Vagina (tissue), 2 donors: ENCODE measurements at places on chromosomes 1 and 21.

DNA sequence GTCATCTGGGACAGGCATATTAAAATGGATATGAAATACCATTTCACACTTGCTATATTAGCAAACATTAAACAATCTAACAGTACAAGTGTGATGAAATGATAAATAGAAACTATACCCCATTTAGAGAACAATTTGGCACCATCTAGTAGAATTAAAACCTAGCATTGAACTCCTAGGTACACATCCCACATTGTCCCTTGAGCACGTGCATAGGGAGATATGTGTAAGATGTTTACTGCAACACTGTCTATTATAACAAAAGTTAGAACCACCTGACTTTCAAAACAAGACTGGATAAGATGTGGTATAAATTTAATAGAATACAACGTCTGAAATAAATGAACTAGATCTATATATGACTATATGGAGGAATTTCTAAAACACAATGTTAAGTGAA, 3.8 kb downstream of the SLC22A15 start:
- peaks cover 15% of the 10 kb centered on the region for H3K4me1 ChIP-seq
- H3K27me3 ChIP-seq, result no peaks in the 10 kb centered on the region
- no peak overlapping the region for H3K27ac ChIP-seq
- H3K4me3 ChIP-seq, result no peak overlapping the region
- no peaks in the 10 kb centered on the region for H3K36me3 ChIP-seq

GRCh38 chr21:25732091-25732760, 2.5 kb downstream of the ATP5PF start:
- no peak for DNase-seq
- no peak overlapping the region for H3K27ac ChIP-seq
- H3K4me1 ChIP-seq, result peaks cover 35% of the 10 kb centered on the region
- H3K4me3 ChIP-seq, result no peak overlapping the region
- H3K27me3 ChIP-seq, result no peaks in the 10 kb centered on the region

GRCh38 chr1:33294071-33295010, 26.6 kb downstream of the A3GALT2 start:
- H3K4me1 ChIP-seq, result peaks cover 30% of the 10 kb centered on the region
- DNase-seq, result no peak
- H3K4me3 ChIP-seq, result no peak overlapping the region
- no peak overlapping the region for H3K27ac ChIP-seq
- H3K36me3 ChIP-seq, result no peaks in the 10 kb centered on the region

- no peak overlapping the region for H3K27ac ChIP-seq
- peaks cover 5% of the 10 kb centered on the region for H3K4me1 ChIP-seq
- no peak overlapping the region for H3K4me3 ChIP-seq
Observed at GRCh38 chr21:43211072-43211759, 42.4 kb downstream of the CRYAA start.

DNA sequence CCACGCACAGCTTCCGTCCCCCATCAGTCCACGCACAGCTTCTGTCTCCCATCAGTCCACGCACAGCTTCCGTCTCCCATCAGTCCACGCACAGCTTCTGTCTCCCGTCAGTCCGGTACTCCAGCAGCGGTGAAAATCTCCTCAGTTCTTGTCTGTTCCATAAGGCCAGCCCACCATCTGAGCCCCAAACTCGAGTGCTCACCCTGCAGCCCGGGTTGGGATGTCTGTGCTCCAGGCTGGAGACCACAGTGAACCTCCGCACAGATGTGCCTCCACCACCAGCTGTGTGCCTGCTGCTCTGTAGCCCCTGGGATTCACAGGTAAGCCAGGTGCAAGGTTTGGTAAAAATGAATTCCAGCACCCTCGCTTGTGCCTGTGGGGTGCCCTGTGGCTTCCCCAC, 258.6 kb downstream of the NPHP4 start:
- no peak overlapping the region for H3K4me3 ChIP-seq
- no peaks in the 10 kb centered on the region for H3K27me3 ChIP-seq
- no peak overlapping the region for H3K27ac ChIP-seq
- DNase-seq, result no peak

- no peaks in the 10 kb centered on the region for H3K27me3 ChIP-seq
- no peaks in the 10 kb centered on the region for H3K36me3 ChIP-seq
- no peak overlapping the region for H3K27ac ChIP-seq
- no peaks in the 10 kb centered on the region for H3K4me1 ChIP-seq
Observed at GRCh38 chr21:34730756-34731445, 62.1 kb downstream of the CLIC6 start.

- DNase-seq, result no peak
- H3K27ac ChIP-seq, result no peak overlapping the region
- H3K4me3 ChIP-seq, result no peak overlapping the region
- no peaks in the 10 kb centered on the region for H3K27me3 ChIP-seq
Observed at GRCh38 chr1:43339584-43340232, 2.1 kb downstream of the MPL start.

GRCh38 chr1:29517251-29518086, 281.1 kb downstream of the PTPRU start:
- no peaks in the 10 kb centered on the region for H3K4me1 ChIP-seq
- no peak overlapping the region for H3K4me3 ChIP-seq
- H3K27ac ChIP-seq, result no peak overlapping the region
- DNase-seq, result peak; percentile 32
- H3K27me3 ChIP-seq, result no peaks in the 10 kb centered on the region

DNA sequence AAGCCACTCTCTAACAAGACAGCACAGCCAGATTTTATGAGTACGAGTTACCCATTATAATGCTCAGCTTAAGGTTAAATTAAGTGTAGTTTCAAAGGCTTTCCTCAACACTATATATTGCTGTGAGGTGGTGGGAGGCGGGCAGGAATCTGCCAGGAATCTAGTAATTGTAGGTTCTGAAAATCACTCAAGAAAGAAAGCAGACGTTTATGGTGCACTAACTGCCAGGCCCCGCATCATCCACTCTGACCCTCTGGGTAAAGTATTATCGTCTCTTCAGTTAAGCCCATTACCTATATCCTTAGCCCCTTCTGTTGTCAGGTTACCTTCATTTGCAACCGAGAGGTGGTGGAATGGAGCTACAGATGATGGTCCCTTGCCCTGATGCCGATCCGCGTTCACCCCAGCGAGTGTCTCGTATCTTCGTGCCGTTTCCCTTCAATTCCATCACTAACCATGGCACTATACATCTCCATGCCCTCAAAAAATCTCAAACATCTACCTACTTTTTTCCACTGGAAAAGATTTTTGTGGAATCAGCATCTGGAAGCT, 12.4 kb downstream of the HMGN1 start:
- no peaks in the 10 kb centered on the region for H3K4me1 ChIP-seq
- no peak for DNase-seq
- no peaks in the 10 kb centered on the region for H3K27me3 ChIP-seq
- H3K36me3 ChIP-seq, result peaks cover 4% of the 10 kb centered on the region

- peak; percentile 89 for DNase-seq
- H3K4me1 ChIP-seq, result peaks cover 50% of the 10 kb centered on the region
- no peaks in the 10 kb centered on the region for H3K36me3 ChIP-seq
- H3K4me3 ChIP-seq, result peak overlapping the region; percentile 80
Observed at GRCh38 chr21:25735646-25736597, 1.1 kb downstream of the GABPA start.

- no peak within 1 kb of the TSS for H3K4me3 ChIP-seq
- H3K27me3 ChIP-seq, result no peaks in the 10 kb centered on the region
- DNase-seq, result peak; percentile 87
- H3K36me3 ChIP-seq, result no peaks in the 10 kb centered on the region
Observed at GRCh38 chr1:203085528-203086406, at the start of gene MYOG. Gene MYOG (minus strand): TSS chr1:203086012. CDS start chr1:203085961, 51 bp downstream.

- no peak for DNase-seq
- no peaks in the 10 kb centered on the region for H3K27me3 ChIP-seq
Observed at GRCh38 chr1:100969327-100969726, 56.3 kb downstream of the DPH5 start.

- H3K27ac ChIP-seq, result no peak overlapping the region
- no peaks in the 10 kb centered on the region for H3K36me3 ChIP-seq
- H3K27me3 ChIP-seq, result no peaks in the 10 kb centered on the region
Observed at GRCh38 chr1:222582099-222582774, 7.5 kb downstream of the TAF1A start.

- H3K27me3 ChIP-seq, result no peaks in the 10 kb centered on the region
- no peak for DNase-seq
- H3K4me3 ChIP-seq, result no peak overlapping the region
Observed at GRCh38 chr1:71154429-71154828, 73.6 kb upstream of the ZRANB2 start.

DNA sequence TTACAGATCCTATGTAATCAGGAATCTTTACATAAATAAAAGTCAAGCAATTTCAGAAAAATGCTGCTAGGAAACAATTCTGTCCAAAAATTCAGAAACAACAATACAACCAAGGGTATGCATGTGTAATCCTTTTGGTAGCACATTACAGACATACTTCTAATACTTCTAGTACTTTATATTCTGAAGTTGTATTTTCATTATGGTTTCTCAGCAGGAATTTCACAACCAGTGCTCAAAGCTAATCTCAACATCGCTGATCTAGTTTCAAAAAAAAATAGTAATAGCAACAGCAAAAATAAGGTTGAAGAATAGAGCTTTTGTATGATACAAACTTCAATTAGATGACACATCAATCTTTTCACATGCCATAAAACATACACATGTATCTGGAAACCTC, 545.2 kb downstream of the LTN1 start:
- H3K4me1 ChIP-seq, result peaks cover 6% of the 10 kb centered on the region
- no peaks in the 10 kb centered on the region for H3K27me3 ChIP-seq
- no peaks in the 10 kb centered on the region for H3K36me3 ChIP-seq
- no peak for DNase-seq

GRCh38 chr1:179968284-179968993, 13.8 kb downstream of the CEP350 start:
- H3K4me3 ChIP-seq, result no peak overlapping the region
- H3K27ac ChIP-seq, result peak overlapping the region; percentile 67
- H3K27me3 ChIP-seq, result no peaks in the 10 kb centered on the region
- no peaks in the 10 kb centered on the region for H3K36me3 ChIP-seq
- no peak for DNase-seq

DNA sequence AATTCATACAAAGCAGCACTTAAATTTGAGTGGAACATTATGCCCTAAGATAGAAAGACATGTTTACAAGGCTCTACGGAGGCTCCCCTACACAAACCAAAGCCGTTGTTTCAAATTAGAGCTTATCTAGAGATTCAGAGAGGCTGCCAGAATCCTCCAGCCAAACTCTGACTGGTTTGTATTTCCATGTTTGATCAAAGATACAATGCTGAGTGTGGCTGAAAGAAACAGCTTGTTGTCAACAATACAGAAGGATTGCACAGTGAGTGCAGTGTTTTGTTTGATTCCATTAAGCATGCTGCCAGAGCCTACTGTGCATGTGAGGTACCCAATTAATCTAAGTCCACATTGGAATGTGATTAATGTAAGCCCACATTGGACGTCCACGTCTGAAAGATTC, 402.7 kb downstream of the DISC1 start:
- no peak overlapping the region for H3K4me3 ChIP-seq
- DNase-seq, result no peak
- H3K27me3 ChIP-seq, result no peaks in the 10 kb centered on the region
- no peak overlapping the region for H3K27ac ChIP-seq
- no peaks in the 10 kb centered on the region for H3K4me1 ChIP-seq

GRCh38 chr1:43002116-43002515, 43.4 kb upstream of the SLC2A1 start:
- H3K27ac ChIP-seq, result no peak overlapping the region
- no peaks in the 10 kb centered on the region for H3K4me1 ChIP-seq
- no peaks in the 10 kb centered on the region for H3K36me3 ChIP-seq
- H3K4me3 ChIP-seq, result no peak overlapping the region
- H3K27me3 ChIP-seq, result no peaks in the 10 kb centered on the region
- no peak for DNase-seq

DNA sequence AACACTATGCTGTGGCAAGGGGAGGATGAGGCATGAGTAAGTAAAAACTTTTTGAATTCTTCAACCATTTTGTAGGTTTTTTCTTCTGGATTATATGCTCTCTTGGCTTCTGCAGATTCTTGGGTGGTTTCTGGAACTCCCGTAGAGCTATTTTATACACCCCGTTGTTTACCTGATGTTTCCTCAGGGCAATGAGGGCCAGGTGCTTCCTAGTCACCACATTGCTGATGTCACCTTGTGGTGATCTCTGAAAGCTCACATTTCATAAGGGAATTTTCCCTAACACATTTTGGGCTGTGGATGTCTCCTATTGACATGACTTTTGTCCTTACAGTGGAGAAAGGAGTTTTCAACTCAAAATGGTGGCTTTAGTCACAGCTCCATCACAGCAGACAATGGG, 356.6 kb downstream of the PLA2G4A start:
- H3K36me3 ChIP-seq, result no peaks in the 10 kb centered on the region
- no peak overlapping the region for H3K27ac ChIP-seq
- DNase-seq, result no peak
- no peak overlapping the region for H3K4me3 ChIP-seq
- no peaks in the 10 kb centered on the region for H3K27me3 ChIP-seq
- no peaks in the 10 kb centered on the region for H3K4me1 ChIP-seq

DNA sequence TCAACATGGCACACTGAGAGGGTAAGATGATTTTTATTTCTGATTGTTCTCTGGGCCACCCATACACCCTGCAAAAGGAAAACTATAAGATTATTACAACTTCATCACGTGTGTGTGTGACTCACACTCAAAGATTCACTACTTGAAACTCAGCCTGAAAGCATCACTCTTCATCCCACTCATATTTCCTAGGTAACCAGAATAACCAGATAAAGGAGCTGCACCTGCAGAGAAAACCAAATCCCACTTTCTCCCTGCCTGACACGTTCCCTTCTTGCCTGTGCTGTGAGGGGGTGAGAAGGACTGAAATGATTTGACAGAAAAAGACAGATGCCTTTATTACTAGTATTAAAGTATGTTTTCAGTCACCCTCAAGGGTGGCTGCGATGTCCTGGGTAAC, 131.6 kb downstream of the TGFBR3 start:
- peak overlapping the region; percentile 85 for H3K27ac ChIP-seq
- no peaks in the 10 kb centered on the region for H3K36me3 ChIP-seq
- no peaks in the 10 kb centered on the region for H3K27me3 ChIP-seq
- H3K4me1 ChIP-seq, result peaks cover 72% of the 10 kb centered on the region

GRCh38 chr1:66705110-66705509, 47.1 kb upstream of the DYNLT5 start:
- peak overlapping the region; percentile 33 for H3K27ac ChIP-seq
- H3K27me3 ChIP-seq, result no peaks in the 10 kb centered on the region
- no peak for DNase-seq
- no peaks in the 10 kb centered on the region for H3K4me1 ChIP-seq

DNA sequence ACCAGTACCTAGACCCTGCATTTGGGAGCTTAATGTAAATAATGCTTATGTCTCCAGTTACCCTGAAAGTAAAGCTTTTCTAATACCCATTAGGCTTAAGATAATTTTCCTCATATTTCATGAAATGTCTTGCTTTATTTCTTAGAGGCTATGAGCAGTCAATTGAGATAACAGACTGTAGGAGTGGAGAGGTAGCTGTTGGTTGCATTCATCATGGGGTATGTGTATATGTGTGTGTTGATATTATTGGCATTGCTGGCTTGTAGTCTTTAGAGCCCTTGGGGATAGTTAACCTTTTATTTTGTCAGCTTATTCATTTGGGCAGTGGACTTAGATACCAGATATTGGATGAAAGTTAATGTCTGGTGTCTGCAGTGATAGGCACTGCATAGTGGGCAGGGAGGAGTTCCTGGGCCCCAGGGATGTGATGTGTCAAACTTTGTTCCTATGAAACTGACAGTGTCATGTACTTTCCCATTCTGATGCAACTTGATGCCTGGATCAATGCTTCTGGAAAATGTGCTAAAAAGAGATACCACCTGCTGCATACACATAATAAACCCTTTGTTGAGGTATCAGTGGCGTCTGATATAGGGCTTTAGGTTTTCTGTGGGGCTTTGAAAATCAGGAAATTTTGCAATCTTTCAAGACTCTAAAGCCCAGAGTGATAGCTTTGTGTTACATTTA, 83.9 kb downstream of the MAST2 start:
- H3K4me1 ChIP-seq, result peaks cover 2% of the 10 kb centered on the region
- H3K27me3 ChIP-seq, result no peaks in the 10 kb centered on the region
- no peaks in the 10 kb centered on the region for H3K36me3 ChIP-seq
- H3K4me3 ChIP-seq, result no peak overlapping the region
- H3K27ac ChIP-seq, result no peak overlapping the region
- no peak for DNase-seq
